Type B pancreatic cell (in vitro differentiated cells): ENCODE measurements at places on chromosomes 6 and 20. TPM values are rescaled to one million over a fixed set of nuclear protein-coding genes. Genes with fewer than 3 reads are reported as not detected.
A peak's percentile ranks its signal among the peaks of the same experiment; 100 is the strongest.

The GDAP1L1 gene
- 1.3 and 1.8 TPM in 2 replicates for total RNA-seq

- H3K27me3 ChIP-seq: peaks cover 10% of the 10 kb centered on the region
- H3K27ac ChIP-seq: no peak overlapping the region
- DNase-seq: no peak
- peaks cover 36% of the 10 kb centered on the region for H3K4me1 ChIP-seq
These were observed 128.7 kb upstream of the ARMC2 start for GRCh38 chr6:108719477-108719876.

DNA sequence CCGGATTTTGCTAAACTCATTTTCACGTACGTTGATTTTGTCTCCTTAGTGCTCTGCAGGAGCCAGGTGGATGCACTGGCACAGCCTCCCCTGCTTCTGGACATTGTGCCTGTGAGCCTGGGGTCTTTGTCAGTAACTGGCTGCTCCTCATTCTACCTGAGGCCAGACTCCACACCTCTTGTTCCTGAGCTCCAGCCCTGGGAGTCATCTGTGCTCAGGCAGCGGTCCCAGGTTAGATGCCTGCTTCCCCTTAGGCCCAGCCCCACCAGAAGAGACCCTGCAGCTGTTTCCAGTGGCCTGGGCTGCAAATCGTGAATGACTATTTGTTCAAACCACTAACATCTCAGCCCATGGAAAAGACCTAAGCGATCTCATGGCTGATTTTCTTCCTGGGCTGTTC, 129.1 kb downstream of the ERMARD start:
- no peak overlapping the region for H3K27ac ChIP-seq
- H3K36me3 ChIP-seq: no peaks in the 10 kb centered on the region
- H3K4me3 ChIP-seq: no peak overlapping the region
- peak; percentile 20 for DNase-seq

DNA sequence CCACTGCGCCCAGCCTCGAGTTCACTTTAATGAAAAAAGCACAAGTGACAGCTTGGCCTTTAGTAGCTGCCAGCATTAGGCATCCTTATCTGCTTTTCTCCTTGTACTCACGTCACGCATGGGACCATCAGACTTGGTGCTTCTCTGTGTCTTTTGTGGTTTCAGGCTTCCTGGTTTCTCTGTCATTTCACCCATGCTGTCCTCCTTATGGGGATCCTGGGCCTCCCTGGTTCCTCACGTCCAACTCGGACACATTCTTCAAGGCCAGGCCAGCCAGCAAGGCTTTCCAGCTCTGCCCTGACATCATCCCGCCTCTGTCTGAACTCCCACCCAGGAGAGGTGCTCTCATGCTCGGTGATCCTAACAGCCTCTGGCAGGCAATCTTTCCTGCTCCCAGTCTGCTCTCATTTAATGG, 83.2 kb downstream of the TIAM2 start:
- no peaks in the 10 kb centered on the region for H3K27me3 ChIP-seq
- peak overlapping the region; percentile 50 for H3K27ac ChIP-seq
- no peak overlapping the region for H3K4me3 ChIP-seq
- DNase-seq: no peak
- peaks cover 42% of the 10 kb centered on the region for H3K4me1 ChIP-seq
- H3K36me3 ChIP-seq: no peaks in the 10 kb centered on the region

DNA sequence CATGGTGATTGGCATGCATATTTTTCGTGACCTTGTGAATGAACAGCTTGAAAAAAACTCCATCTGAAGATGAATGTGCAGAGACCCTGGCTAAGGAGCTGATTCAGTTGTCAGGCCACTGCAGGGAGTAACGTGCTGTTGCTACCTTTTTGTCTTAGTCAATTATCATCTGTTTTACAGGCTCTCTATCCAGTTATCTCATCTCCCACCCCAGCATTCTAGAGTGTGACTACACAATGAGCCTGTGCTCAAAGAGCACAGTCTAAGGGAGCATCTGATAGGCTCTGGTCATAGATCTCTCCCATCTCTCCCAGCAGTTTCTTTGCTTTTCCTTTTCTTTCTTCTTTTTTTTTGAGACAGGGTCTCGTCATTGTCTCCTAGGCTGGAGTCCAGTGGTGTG, 45.5 kb downstream of the NDRG3 start:
- peaks cover 3% of the 10 kb centered on the region for H3K4me1 ChIP-seq
- DNase-seq: no peak
- no peak overlapping the region for H3K4me3 ChIP-seq
- H3K27ac ChIP-seq: no peak overlapping the region
- no peaks in the 10 kb centered on the region for H3K36me3 ChIP-seq
- H3K27me3 ChIP-seq: no peaks in the 10 kb centered on the region

DNA sequence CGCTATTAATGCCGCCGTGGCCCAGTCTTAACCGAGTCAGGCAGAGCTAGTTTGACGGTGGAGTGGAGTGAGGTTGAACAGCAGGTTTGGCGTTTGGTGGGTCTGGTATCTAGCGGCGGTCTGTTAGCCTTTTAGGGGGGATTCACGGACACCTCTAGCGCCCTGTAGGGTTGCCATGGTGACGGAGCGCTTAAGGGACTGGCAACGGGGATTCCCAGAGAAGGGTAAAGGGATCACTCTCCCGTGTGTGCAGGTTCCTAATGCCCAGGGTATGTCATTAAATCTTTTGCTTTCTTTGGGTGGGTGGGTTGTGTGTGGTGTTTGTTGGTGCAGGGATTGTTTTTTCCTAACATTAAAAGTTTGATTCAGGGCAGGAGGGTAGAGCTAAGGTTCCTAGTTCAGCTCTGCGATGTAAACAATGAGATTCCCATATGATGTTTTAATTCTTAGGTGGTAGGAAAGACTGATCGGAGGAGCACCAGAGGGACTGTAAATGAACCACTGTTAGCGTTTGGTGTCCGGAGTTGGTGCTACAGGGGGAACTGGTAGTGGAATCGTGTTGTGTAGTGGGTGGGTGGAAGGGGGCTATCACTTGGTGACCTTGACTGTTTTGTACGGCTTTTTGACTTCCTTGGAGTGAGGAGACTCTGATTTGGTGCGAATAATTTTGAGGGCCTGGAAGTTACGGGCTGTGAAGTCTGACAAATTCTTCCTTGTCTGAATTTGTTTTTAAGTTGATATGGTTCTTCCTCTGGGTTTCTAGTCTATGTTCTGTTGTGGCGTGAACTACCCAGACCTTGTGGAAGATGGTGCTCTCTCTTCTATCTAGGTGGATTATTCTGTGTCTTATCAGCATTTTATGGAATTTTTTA, 5.0 kb downstream of the BRD2 start:
- DNase-seq: no peak
- peaks cover 64% of the 10 kb centered on the region for H3K36me3 ChIP-seq
- H3K4me1 ChIP-seq: peaks cover 21% of the 10 kb centered on the region
- H3K4me3 ChIP-seq: peak overlapping the region; percentile 95
- peak overlapping the region; percentile 98 for H3K27ac ChIP-seq
- peaks cover 3% of the 10 kb centered on the region for H3K27me3 ChIP-seq

- H3K4me1 ChIP-seq: peaks cover 24% of the 10 kb centered on the region
- H3K36me3 ChIP-seq: peaks cover 23% of the 10 kb centered on the region
- peak overlapping the region; percentile 71 for H3K27ac ChIP-seq
- H3K4me3 ChIP-seq: peak overlapping the region; percentile 71
- H3K27me3 ChIP-seq: peaks cover 3% of the 10 kb centered on the region
These were observed 120.5 kb downstream of the SULF2 start for GRCh38 chr20:47664744-47665143.

The PRR18 gene
- total RNA-seq: 0.80 and 1.5 TPM in 2 replicates

The ANKRD66 gene
- 0.34 TPM in 1 of 2 replicates, not detected in the other for total RNA-seq

The WASF1 gene
- total RNA-seq: 17.7 and 120 TPM in 2 replicates

DNA sequence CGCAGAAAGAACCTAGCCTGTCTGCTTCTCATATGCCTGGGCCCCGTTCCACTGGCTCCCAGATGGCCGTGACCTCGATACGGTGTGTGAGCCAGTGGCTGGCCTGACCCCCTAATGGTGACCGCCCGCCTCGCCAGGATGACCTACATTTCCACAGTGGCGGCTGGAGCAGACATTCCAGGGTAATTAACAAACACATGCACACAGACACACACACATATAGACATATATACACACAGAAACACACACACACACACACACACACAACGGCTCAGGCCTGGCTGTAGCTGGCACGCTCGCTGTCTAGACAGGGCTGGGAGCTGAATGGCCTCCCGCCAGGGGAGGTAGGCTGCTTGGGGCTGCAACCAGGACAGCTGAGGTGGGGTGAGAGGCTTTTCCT, 227.1 kb downstream of the ANKRD60 start:
- DNase-seq: no peak
- H3K4me1 ChIP-seq: peaks cover 10% of the 10 kb centered on the region
- no peak overlapping the region for H3K4me3 ChIP-seq
- H3K27ac ChIP-seq: no peak overlapping the region
- H3K27me3 ChIP-seq: peaks cover 9% of the 10 kb centered on the region

GRCh38 chr6:151096691-151097606, 142.8 kb upstream of the AKAP12 start:
- no peak overlapping the region for H3K4me3 ChIP-seq
- H3K4me1 ChIP-seq: peaks cover 36% of the 10 kb centered on the region
- DNase-seq: no peak

The JPH2 gene
- total RNA-seq: 4.9 and 17.3 TPM in 2 replicates

DNA sequence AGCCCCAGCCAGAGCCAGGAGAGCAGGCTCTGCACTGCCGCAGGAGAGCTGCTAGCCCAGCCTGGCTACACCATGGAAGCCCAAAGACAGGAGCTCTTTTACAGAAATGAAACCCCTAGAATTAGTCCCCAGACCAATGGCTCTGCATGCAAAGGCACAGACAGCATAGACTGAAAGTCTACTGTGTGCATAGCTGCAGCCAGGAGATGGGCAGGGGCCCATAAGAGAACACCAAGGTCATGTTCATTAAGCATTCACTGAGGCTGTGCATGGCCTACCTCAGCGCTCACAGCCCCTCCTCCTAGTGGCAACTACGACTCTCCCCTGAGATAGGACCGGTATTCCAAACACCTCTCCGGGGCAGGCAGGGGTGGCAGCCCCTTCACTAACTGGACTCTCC, 34.9 kb downstream of the SNX5 start:
- peaks cover 4% of the 10 kb centered on the region for H3K36me3 ChIP-seq
- H3K27ac ChIP-seq: no peak overlapping the region
- no peaks in the 10 kb centered on the region for H3K27me3 ChIP-seq
- peaks cover 29% of the 10 kb centered on the region for H3K4me1 ChIP-seq

The DNAH8 gene
- total RNA-seq: 0.05 and 0.14 TPM in 2 replicates

GRCh38 chr20:44218446-44218845, 7.9 kb upstream of the OSER1 start:
- DNase-seq: no peak
- no peak overlapping the region for H3K27ac ChIP-seq
- no peaks in the 10 kb centered on the region for H3K36me3 ChIP-seq
- H3K4me1 ChIP-seq: peaks cover 13% of the 10 kb centered on the region
- H3K4me3 ChIP-seq: no peak overlapping the region

- no peaks in the 10 kb centered on the region for H3K4me1 ChIP-seq
- no peak for DNase-seq
- peak overlapping the region; percentile 85 for H3K4me3 ChIP-seq
- H3K27me3 ChIP-seq: peaks cover 62% of the 10 kb centered on the region
- H3K27ac ChIP-seq: no peak overlapping the region
- H3K36me3 ChIP-seq: no peaks in the 10 kb centered on the region
These were observed 40.1 kb downstream of the TRMT6 start for GRCh38 chr20:5910186-5910585.
